ENCODE measurements at places on chromosomes 6 and 20.

DNA sequence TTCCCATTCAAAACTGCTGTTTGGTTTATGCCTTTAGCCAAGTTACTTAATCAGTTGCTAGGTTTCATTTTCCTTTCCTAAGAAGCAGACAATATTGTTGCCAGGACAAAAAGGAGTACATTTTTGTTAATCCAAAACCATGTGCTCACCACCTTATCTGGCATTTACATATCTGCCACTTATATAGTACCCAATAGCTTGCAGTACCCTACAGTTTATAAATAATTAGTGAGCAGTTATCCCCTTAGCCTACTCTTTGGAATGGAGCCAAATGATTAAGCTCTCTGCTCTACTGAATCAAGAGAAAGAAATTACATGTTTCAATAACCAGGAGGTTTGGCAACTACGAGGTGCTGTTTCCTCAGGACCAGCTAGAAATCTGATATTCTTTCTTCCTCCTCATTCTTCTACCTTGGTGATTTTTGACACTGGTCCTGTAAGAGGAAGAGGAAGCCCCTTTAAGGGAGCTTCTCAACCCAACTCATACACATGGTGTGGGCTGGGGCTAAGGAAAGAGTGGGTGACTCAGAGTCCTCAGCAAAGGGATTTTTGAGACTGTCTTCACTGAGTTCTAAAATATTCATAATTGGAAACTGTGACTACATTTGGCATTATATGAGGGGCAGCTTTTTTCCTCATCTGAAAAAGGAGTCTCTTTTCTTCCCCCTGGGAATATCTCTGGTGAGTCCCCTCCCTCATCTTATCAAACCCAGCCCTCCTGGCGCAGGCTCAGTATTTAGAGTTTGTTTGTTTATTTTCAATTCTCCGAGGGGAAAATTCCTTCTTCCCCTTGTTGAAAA lies 1.5 kb downstream of the ZNFX1 start:
- no peak for DNase-seq

GRCh38 chr20:54127855-54128574 lies 45.8 kb downstream of the CYP24A1 start:
- DNase-seq, result no peak

DNA sequence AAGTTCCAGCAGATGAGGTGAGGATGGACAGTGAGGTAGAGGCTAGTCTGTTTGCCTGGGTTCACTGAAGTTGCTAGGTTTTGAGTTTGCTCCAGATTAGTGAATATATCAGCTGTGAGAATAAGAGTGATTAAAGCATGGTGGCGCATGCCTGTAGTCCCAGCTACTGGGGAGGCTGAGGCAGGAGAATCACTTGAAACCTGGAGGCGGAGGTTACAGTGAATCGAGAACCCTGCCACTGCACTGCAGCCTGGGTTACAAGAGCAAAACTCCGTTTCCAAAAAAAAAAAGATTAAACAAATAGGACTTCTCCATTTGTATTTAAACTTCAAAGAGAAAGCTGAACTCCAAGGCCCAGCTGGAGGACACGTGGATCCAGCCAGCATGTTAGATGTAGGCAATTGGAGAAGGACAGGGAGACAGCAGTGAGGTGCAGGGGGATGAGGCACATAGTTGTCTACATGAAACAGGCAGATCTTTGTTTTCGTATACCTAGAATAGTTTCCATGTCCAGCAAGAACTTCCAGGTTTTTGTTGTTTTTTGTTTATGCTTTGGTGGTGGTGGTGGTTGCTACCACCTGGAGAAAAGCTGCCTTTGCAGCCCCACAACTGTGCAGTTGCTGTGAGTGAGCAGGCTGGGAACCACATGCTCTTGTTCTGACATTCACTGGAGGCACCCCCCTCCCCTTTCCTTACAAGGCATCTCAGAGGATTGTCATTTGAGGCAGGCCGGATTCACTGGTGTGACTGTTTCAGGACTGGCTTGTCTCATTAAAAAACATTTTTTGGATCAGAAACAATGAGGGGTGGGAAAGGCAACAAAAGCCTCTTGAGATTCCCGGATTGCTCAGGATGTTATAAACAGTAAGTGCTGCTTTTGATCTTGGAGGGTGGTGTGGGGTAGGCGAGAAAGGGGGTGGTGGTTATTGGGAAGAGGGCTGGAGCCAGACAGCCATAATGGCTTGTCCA lies 72.3 kb downstream of the JARID2 start:
- DNase-seq, result peak; percentile 43

- no peak for DNase-seq
These were observed 19.6 kb downstream of the ZBTB46 start for GRCh38 chr20:63811491-63811875.

- DNase-seq, result no peak
These were observed 10.5 kb upstream of the FOXO3 start for GRCh38 chr6:108550256-108550655.

GRCh38 chr6:3041147-3041546 lies 27.1 kb upstream of the RIPK1 start:
- no peak for DNase-seq

DNA sequence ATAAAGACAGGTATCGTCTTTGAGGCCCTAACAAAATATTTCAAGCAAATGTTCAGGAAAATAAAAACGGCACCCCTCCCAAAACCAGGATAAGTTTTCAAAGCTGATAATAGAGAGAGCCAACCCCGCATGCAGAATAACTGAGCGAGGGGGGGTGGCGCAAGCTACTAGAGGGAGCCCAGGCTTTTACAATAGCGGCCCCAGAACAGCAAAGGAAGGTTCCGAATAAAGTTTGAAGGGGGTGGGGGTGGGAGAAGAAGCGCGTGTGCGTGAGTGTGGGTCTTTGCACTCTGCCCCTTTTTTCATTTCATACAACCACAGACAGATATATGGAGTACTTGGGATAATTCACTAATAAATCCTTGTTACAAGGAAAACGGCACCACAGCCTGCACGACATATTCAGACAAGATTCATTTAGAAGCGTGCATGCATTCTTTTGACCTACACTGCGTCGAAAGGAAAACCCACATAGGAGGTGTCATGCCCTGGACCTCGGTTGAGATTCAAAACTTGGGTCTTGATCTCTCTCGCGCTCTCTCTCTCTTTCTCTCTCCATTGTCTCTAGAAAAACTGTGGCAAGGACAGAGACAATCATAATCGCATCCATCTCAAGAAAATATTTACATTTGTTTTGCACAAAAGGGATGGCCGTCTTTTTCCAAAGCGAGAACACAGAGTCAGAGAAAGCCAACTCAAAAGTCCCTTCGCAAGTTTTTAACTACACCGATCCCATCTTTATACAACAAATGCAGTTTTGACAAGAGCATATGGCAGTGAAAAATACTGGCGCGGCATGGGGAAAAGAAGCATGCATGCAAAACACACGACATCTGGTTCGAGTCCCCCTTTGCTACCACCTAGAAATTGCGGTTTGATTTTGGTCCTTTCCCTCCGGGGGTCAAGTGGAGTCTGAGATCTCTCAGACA lies 1.6 kb downstream of the OLIG3 start:
- no peak for DNase-seq
